ENCODE measurements at places on chromosomes 4 and X.

GRCh38 chr4:96955226-96955625 is 1115.3 kb downstream of the PDHA2 start:
- DNase-seq: no peak

DNA sequence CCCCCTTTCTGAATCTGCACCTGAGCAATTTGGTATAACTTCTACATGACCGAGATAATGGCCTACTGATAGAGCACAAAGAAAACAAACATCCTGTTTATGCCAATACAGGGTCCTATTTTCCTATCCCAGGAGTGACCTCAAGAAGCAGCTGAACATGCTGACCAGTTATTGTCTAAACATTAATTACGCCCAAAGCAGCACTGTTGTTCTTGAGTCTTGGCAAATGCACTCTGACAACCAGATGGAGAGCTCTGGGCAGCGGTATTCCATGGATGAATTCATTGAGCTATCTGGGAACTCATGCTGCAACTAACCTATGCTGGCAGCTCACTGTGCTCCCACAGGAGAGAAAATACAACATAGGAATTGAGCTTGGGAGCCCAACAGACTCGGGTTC is 52.6 kb downstream of the PCYT1B start:
- no peak for DNase-seq

DNA sequence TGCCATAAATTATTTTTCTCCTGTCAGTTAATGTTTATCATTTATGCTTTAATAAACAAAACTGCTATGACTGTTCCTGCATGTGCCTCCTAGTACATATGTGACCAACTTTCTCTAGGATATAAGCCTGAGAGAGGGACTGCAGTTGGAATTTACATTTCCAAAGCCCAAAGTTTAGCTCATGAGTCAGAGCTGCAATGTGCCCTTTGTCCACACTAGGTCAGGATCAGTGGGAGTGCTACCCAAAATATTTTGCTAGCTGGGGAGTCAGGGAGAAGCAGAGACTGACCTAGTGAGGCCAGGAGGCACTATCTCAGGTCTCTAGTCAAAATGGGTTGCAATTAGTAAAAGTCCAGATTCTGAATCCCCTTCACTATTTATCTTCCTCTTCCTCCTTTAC is 92.7 kb downstream of the AR start:
- DNase-seq: no peak

DNA sequence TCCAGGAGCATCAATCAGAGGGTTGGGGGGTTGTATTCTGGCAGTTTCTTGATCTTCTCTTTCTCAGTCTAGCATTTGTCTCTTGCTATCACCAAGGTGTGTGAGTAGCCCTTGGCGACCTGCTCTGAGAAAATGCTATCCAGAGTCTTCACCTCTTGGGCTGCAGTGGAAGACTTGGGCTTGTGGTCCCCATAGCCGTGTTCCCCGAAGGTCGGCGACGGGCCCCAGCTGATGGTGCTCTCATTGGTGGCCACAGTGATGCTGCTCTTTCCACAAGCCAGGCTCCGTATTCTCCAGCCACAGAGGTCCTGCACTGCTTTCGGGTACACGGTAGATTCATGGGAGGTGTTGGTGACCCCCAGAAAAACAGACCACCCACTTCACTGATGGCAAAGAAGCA is 25.9 kb upstream of the ETNPPL start:
- no peak for DNase-seq

DNA sequence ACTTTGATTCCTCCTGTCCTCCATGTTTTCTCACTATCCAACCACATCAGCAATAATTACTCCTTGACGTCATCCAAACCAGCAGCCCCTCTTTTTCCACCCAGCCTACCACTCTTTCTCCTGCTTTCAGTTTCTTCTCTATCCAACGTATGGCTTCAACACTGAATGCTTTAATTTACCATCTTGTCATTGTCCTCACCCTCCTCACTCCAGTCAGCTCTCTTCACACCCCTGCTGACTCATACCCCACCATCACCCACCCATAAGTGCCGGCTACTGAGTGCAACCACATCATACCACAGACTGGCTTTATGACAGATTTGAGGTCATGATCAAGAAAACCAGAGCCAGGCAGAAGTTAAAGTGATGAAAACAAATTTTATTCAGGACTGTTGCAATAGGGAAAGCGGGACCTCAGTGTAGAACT is 9.8 kb upstream of the ANXA5 start:
- DNase-seq: no peak

Measured in NCI-H1436 (cell line).